MM.1S (cell line): ENCODE measurements at places on chromosomes 2 and 18.

GRCh38 chr2:210009126-210009525 is 6.7 kb downstream of the RPE start:
- DNase-seq, result no peak
- no peaks in the 10 kb centered on the region for H3K27me3 ChIP-seq
- H3K36me3 ChIP-seq, result no peaks in the 10 kb centered on the region; the same call in 1 of the 2 replicates
- peaks cover 7% of the 10 kb centered on the region; the same call in 1 of the 2 replicates for H3K4me1 ChIP-seq
- H3K27ac ChIP-seq, result no peak overlapping the region
- H3K4me3 ChIP-seq, result no peak overlapping the region

GRCh38 chr2:61535449-61535848 is 2.7 kb downstream of the XPO1 start:
- DNase-seq, result no peak
- peak overlapping the region; percentile 90; the same call in 1 of the 2 replicates for H3K27ac ChIP-seq
- no peaks in the 10 kb centered on the region for H3K27me3 ChIP-seq
- peaks cover 13% of the 10 kb centered on the region for H3K4me1 ChIP-seq
- peak overlapping the region; percentile 87 for H3K4me3 ChIP-seq

GRCh38 chr2:217655651-217656050 is 347.1 kb downstream of the TNS1 start:
- H3K4me3 ChIP-seq, result no peak overlapping the region
- H3K27ac ChIP-seq, result no peak overlapping the region
- no peaks in the 10 kb centered on the region for H3K36me3 ChIP-seq

- 0 out of 2 replicates have a peak, but pooled peaks cover 7% of the 10 kb centered on the region for H3K4me1 ChIP-seq
- DNase-seq, result peak; percentile 10
- no peaks in the 10 kb centered on the region for H3K36me3 ChIP-seq
- H3K4me3 ChIP-seq, result peak overlapping the region; percentile 81
- H3K27me3 ChIP-seq, result no peaks in the 10 kb centered on the region
- H3K27ac ChIP-seq, result no peak overlapping the region
Observed at GRCh38 chr18:35581898-35582641, 530 bp downstream of the GALNT1 start.

DNA sequence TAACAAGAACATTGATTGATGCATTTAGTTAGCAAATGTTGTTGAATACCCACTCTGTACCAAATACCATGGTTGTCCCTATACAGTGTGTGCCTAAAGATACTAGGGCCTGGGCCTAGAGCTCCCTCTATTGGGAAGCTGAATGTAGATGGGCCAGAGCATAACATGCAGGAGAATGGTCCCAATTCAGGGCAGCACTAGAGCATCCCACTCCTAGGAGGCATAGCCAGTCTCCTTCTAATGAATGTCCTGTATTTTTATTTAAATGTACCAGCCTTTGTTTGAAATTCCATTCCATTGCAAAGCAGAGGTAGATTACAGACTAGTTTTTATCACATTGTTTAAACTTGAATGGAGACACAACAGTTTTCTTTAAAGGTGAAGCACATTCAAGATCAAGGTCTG is 90.6 kb downstream of the FEZ2 start:
- H3K4me1 ChIP-seq, result peaks cover 6% of the 10 kb centered on the region
- no peak overlapping the region for H3K4me3 ChIP-seq
- no peak overlapping the region for H3K27ac ChIP-seq

DNA sequence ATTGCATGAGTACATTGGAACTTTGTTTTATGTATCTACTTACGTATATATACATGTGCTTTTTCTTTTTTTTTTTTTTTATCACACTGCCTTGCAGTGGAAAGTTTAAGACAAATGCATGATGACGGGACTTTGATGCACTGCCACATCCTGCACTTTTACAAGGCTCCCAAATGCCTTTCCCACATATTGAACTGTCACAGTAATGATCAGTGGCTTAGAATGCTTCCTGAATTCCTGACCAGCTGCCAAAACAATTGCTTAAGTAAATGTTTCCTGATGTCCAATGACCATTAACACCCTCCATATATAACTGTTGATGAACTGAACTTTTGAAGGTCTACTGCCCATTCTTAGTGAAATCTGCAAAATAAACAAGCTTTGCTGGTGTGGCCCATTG is 60.2 kb downstream of the LYPD6B start:
- no peak overlapping the region for H3K27ac ChIP-seq
- no peak overlapping the region for H3K4me3 ChIP-seq
- H3K27me3 ChIP-seq, result no peaks in the 10 kb centered on the region
- DNase-seq, result no peak

DNA sequence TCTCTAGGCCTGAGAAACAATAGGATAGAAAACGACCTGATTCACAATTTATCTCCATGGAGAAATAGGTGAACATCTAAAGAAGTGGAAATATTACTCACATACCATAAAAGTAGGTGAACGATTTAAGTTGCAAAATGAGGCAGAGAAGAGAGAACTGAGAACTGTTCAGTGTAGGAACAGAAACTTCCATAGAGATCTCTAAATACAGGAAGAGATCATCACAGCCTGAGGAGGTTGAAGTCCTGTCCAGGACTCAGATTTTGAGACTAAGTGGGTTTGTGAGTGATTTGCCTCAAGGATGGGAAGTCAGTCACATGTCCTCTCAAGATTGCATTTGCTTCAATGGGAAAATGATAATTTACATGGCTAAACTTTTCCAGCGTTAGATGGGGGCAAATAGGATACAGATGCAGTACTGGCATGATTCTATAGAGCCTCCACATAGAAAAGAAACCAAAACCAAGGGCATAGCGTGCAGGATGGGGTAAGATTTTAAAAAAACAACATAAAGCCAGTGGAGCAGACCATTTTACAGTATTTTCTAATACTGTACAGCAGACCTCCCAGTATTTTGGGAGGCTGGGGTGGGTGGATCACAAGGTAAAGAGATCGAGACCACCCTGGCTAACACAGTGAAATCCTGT is 68.8 kb downstream of the MEP1B start:
- no peaks in the 10 kb centered on the region for H3K36me3 ChIP-seq
- H3K27ac ChIP-seq, result no peak overlapping the region
- no peak for DNase-seq
- H3K27me3 ChIP-seq, result no peaks in the 10 kb centered on the region
- no peak overlapping the region; the same call in 1 of the 2 replicates for H3K4me3 ChIP-seq

DNA sequence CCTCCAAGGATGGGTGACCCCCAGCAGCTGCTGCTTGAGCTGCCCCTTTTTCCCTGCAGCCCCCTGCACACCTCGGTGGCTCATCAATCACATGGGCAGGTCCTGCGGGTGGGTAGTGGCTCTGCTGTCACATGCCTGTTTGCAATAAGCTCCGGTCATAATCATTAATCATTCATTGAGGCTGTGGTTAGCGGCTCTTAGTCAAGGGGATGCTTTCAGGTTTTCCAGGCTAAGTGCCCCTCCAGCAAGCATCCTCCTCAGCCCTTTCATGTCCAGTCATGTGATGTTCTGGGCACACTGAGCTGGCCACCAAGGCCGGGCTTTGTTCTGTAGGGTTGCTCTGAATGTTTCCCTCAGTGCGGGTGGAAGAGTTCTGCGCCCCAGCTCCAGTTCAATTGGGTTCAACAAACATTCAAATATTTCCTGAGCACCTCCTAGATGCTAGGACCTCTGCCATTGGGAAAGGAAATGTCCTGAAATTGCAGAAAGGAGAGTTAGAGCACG is 96.4 kb upstream of the LDAH start:
- no peaks in the 10 kb centered on the region for H3K4me1 ChIP-seq
- no peaks in the 10 kb centered on the region for H3K27me3 ChIP-seq
- no peak overlapping the region for H3K27ac ChIP-seq
- no peak for DNase-seq
- no peaks in the 10 kb centered on the region for H3K36me3 ChIP-seq

DNA sequence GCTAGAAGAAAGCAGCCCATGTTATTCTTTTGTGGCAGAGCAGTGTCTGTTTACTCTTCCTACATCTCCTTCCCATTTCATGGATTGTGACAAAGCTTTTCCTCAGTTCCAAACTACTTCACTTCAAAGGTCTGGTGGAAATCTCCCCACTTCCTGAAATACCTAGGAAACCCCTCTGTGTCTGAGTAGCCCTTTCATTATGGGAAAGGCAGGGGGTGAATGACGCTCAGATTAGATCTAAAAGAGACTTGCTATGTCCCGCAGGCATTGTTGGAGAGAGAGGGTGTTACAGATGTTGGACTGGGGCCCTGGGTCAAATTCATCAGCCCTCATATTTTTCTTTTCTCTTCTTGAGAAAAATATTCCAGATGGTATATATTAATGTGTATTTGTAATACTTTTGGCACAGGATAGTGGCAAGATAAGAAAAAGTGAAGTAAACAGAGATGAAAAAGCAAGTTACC is 675.0 kb downstream of the IRS1 start:
- DNase-seq, result no peak
- H3K27ac ChIP-seq, result no peak overlapping the region
- no peaks in the 10 kb centered on the region for H3K36me3 ChIP-seq

GRCh38 chr2:231523451-231524285 is 6.6 kb downstream of the NMUR1 start:
- H3K4me1 ChIP-seq, result no peaks in the 10 kb centered on the region
- no peaks in the 10 kb centered on the region for H3K36me3 ChIP-seq
- H3K27me3 ChIP-seq, result no peaks in the 10 kb centered on the region; the same call in 1 of the 2 replicates
- H3K27ac ChIP-seq, result no peak overlapping the region
- no peak overlapping the region for H3K4me3 ChIP-seq

DNA sequence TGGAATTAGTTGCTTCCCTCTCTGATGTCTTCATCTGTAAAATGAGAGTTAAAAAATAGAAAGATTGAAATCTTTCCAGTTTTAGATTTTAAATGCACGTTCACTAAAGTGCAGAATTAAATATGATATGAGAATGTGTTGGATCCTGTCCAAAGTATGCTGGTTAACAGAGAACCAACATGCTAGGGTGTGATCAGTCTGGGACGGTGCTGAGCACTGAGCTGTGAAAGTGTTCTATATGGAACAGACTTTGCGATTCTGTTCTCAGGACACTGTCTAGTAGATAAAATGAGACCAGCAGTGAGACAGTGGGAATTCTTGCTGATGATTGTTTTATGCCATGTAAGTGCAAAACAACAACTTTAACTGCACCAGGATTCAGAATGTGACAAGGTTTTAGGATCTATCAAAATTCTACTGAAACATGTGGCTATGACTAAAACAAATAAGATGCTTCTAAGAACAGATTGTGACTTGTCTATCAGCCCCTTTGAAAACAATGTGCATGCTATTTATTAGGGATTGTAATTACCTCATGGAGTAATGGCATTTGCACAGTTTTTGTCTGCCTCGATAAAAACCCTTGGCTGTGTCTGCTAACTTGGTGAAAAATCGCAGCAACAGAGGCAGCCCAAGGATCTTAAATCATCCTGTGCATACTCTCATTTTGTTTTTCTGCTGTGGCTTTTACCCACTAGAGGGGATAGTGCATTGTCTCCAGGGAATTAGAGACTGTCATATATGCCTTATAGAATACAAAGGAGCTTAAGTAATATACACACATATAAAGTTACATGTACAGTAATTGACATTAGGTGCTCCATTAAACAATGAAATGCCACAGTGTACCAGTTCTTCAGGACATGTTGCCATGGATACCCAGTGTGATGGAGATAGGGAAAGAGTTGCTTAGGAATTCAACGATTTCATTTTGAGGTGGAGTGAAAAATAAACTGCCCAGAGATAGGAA is 55.1 kb downstream of the MAP3K20 start:
- no peaks in the 10 kb centered on the region for H3K27me3 ChIP-seq
- H3K4me1 ChIP-seq, result peaks cover 6% of the 10 kb centered on the region
- H3K36me3 ChIP-seq, result no peaks in the 10 kb centered on the region
- H3K27ac ChIP-seq, result no peak overlapping the region

DNA sequence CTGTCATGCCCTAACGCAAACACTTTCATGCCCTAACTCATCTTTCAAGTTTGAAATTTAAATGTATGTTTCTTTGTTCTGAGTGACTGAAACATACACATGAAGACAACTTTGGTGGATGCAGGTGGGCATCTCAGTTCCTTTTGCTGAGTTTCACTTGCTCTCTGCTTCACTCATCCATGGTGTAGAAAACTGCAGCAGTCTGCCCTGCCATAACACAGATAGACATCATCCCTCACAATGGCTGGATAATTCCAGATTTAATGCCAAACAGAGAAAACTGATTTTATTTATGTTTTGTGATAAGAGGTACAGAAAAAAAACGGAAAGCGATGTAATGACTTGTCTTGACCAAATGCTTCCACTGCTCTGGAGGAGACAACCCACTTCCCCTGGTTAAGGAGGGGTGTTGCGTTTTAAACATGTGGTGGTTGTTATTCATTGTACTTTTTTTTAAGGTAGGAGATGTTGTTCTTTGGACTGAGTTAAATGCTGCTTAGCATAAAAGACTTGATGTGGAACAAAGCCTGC is 70.4 kb downstream of the RHBDD1 start:
- H3K4me3 ChIP-seq, result peak overlapping the region; percentile 51
- H3K27ac ChIP-seq, result peak overlapping the region; percentile 90
- peaks cover 45% of the 10 kb centered on the region for H3K4me1 ChIP-seq
- H3K27me3 ChIP-seq, result no peaks in the 10 kb centered on the region

DNA sequence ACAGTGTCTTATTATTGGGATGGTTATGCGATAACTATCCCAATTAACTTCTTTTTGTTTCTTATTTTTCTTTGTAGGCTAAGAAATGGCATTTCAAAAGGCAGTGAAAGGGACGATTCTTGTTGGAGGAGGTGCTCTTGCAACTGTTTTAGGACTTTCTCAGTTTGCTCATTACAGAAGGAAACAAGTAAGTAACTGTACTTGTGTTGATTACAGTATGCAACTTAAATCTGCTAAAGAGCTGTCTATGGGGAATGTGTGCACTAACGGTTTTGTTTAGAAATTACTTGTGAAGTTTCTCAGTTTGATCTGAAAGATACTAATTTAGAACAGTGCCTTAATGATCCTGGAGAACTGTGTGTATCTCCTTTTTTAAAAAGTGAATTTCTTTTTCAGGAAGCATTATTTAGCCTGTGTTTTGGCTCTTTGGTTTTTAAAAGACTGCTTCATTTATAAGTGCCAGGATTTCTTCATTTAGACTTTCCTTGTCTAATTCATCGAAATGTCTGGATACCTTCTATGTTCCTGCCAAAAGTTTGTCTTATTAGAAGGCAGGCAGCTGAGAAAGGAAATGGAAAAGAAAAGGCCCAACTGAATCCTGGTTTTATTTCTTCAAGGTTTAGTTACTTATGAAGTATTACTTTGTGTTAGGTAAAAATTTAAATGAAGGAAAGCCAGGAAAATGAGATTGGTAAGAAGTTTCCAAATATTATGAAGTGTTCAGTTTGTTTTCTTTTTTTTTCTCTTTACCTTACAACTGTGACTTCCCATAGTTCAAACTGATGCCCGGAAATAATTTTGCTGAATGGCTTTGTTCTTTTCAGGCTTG is 40.1 kb downstream of the GPD2 start:
- H3K27ac ChIP-seq, result peak overlapping the region; percentile 42; the same call in 1 of the 2 replicates
- H3K4me3 ChIP-seq, result 0 out of 2 replicates have a peak overlapping the region, but pooled peaks have one; percentile 5
- DNase-seq, result no peak
- no peaks in the 10 kb centered on the region for H3K27me3 ChIP-seq
- peaks cover 40% of the 10 kb centered on the region for H3K4me1 ChIP-seq

- H3K36me3 ChIP-seq, result no peaks in the 10 kb centered on the region
- H3K27me3 ChIP-seq, result no peaks in the 10 kb centered on the region
- no peak overlapping the region for H3K4me3 ChIP-seq
Observed at GRCh38 chr2:238160206-238161129, 1.7 kb downstream of the ERFE start.

DNA sequence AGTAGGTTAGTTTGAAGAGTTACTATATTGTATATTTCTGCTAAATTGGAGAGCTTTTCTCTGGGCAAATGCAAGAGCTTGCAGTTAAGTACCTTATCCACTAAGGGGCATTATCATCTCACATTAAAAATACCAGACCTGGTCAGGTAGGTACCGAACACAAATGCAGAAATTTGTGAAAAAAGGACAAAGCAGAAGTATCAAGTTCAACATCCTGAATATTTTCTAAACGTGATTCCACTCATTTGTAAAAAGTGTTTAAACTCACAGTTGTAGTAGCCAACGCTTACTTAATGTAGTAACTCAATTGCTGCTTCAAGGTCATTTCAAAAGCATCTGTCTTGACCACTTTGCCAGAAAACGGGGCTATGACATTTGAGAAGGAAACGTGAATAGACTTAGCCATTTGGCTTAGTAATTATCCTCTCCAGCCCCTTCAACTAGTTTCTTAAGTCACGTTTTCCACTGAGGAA is 52.1 kb downstream of the CYRIA start:
- H3K27ac ChIP-seq, result no peak overlapping the region
- no peak overlapping the region for H3K4me3 ChIP-seq
- H3K36me3 ChIP-seq, result no peaks in the 10 kb centered on the region
